ENCODE measurements at places on chromosomes 6 and 20. TPM values are rescaled to one million over a fixed set of nuclear protein-coding genes. Genes with fewer than 3 reads are reported as not detected.
A peak's percentile ranks its signal among the peaks of the same experiment; 100 is the strongest.

DNA sequence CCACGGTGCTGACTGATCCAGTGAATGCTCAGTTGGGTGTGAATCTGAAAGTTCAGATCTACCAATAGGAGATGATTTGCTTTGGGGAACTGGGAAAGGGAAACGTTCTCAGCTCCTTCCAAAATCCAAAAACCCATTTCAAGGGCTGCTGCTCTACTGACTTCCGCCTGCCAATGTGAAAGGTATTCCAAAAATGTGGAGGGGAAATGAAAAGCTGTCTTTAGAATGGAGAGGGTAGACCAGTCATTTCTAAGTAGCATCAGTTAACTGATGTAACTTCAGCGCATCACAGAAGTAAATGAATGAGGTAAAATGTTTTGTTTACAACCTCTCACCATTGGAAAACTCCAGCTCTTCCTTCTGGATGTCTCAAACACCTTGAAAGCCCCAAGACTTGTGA, 19.6 kb upstream of the EYA2 start:
- H3K4me3 ChIP-seq, result no peak overlapping the region
- DNase-seq, result no peak
- H3K36me3 ChIP-seq, result no peaks in the 10 kb centered on the region
- H3K27ac ChIP-seq, result no peak overlapping the region
- no peaks in the 10 kb centered on the region for H3K27me3 ChIP-seq

DNA sequence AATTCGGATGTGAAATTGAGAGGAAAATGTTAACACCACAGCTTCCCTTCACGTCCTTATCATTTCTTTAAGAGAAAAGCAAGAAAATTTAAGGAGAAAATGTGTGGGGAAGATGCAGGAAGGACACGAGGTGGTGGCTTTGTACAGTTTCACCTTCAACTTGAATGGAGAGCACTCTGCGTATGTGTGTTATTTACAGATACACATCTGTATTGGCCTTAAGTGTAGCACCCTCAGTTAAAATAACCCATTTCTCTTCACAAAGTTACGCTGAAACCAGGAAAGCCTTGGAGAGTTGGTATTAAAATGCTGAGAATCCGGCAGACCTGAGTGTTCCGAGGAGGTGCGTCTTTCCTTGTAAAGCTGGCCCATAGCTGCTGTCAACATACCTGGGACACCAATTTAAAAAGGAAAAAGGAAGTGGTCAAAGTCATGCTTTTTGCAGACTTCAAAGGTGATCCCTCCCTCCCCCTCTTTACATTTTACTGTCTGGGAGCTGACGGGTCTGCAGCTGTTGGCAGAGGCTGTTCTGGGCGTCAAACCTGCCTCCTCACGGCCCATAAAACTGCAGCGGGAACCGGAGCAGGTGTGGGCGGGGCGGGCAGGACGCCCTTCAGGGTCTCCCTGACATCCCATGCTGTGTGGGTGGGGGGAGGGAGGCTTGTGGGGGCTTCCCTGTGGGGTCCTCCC, 61.3 kb upstream of the TBXT start:
- no peak for DNase-seq
- H3K27me3 ChIP-seq, result no peaks in the 10 kb centered on the region
- H3K27ac ChIP-seq, result no peak overlapping the region

GRCh38 chr6:119170447-119171087, 92.1 kb upstream of the FAM184A start:
- H3K36me3 ChIP-seq, result no peaks in the 10 kb centered on the region
- DNase-seq, result no peak
- no peak overlapping the region for H3K27ac ChIP-seq
- H3K4me1 ChIP-seq, result no peaks in the 10 kb centered on the region
- H3K27me3 ChIP-seq, result no peaks in the 10 kb centered on the region

GRCh38 chr6:36556281-36556680, 9.0 kb upstream of the STK38 start:
- DNase-seq, result no peak
- H3K4me1 ChIP-seq, result no peaks in the 10 kb centered on the region
- no peak overlapping the region for H3K4me3 ChIP-seq
- H3K27me3 ChIP-seq, result no peaks in the 10 kb centered on the region
- no peak overlapping the region for H3K27ac ChIP-seq

DNA sequence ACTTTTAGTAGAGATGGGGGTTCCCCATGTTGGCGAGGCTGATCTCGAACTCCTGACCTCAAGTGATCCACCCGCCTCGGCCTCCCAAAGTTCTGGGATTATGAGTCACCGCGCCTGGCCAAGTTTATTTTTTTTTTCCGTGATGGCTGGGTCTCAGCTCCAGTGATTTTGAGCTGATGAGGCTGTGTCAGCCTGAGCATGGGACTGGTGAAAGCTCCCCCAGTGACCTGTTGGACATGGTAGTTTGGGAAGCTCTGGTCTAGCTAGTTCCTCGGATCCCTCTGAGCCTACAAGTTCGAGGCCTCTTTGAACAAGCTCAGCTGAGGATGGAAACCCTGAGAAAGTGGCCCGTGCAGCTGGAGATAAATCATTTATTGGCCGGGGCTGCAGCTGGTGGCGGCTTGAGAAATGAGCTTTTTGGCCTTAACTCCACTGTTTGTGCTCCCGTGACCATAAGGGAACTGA, 126.8 kb downstream of the SNX5 start:
- H3K4me3 ChIP-seq, result no peak overlapping the region
- DNase-seq, result no peak
- no peak overlapping the region for H3K27ac ChIP-seq

DNA sequence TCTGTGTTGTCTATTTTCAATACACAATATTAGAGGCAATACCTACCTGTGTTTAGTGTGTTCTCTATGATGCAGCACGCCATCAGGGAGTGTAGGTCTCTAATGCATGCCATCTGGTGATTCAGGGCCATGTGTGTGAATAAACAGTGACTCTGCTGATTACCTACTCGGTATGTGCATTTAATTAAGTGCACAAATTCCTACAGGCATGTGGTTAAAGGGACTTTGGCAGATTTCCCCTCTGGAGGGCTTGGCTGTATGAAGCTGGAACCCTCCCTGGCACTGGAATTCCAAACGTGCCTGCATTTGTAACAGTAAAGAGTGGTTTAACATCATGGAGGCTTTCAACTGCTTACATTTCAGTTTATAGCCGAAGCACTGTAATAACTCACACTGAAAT, 401.5 kb upstream of the SASH1 start:
- H3K4me1 ChIP-seq, result no peaks in the 10 kb centered on the region
- H3K36me3 ChIP-seq, result no peaks in the 10 kb centered on the region
- no peak overlapping the region for H3K27ac ChIP-seq
- H3K27me3 ChIP-seq, result no peaks in the 10 kb centered on the region
- H3K4me3 ChIP-seq, result no peak overlapping the region
- no peak for DNase-seq

DNA sequence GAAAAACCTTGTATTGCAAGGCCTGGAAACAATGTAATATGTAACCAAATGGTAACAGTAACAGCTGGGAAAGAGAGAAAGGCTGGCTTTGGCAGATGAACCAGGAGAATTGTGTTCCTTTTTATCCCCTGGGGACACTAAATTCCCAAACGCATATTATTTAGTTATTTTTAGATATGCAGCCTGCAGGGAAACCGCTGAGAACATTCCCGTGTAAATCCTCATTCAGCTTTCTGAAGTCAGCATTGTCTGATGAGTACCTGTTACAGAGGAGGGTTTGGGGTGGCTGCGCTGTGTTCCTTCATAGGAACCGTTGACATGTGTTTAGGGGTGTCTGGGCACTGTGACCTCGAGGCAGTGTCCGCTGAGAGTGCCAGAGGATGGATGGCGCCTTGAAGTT, 101.3 kb downstream of the SMOC2 start:
- no peaks in the 10 kb centered on the region for H3K27me3 ChIP-seq
- H3K36me3 ChIP-seq, result no peaks in the 10 kb centered on the region
- H3K27ac ChIP-seq, result no peak overlapping the region
- H3K4me1 ChIP-seq, result no peaks in the 10 kb centered on the region
- H3K4me3 ChIP-seq, result no peak overlapping the region
- no peak for DNase-seq

DNA sequence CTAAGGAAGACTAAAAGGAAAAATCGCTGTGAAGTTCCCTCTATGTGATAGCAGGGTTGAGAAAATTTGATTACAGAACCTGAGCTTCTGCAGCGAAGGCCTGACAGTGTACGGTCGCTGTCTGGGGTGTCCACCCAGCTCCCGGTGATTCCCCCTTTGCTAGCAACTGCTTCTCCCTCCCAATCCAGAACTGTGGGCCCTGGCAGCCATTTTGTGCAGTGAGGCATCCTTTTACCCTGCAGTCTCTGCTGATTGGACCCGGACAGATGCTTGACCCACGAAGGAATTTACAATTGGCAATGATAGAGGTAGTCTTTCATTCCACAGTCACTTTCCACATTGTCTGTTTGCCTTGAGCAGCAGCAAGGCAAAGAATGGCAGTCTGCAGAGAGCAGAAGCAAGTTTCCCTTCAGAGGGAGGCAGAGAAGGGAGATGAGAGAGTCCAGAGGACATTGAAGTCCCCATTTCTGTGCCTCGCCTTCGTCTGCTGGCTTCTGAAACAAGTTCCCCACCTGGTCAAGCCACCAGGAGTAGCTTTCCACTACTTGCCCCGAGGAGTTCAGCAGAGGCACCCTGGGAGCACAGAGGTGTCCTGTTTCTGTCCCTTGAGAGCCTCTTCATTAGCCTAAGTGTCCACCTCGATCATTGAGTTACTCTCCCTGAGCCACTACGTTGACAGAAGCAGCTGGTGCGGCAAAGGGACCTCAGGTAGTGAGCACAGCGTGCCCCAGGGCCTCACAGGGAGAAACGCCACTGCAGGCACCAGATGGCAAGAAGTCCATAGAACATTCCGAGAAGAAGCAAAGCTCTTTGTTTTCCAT, 370.3 kb downstream of the NRN1 start:
- H3K36me3 ChIP-seq, result no peaks in the 10 kb centered on the region
- no peaks in the 10 kb centered on the region for H3K27me3 ChIP-seq
- no peaks in the 10 kb centered on the region for H3K4me1 ChIP-seq
- H3K4me3 ChIP-seq, result no peak overlapping the region

GRCh38 chr6:79076160-79076559, 1.9 kb downstream of the PHIP start:
- DNase-seq, result no peak
- peak overlapping the region; percentile 98 for H3K27ac ChIP-seq
- H3K36me3 ChIP-seq, result peaks cover 12% of the 10 kb centered on the region
- peaks cover 31% of the 10 kb centered on the region for H3K4me1 ChIP-seq

DNA sequence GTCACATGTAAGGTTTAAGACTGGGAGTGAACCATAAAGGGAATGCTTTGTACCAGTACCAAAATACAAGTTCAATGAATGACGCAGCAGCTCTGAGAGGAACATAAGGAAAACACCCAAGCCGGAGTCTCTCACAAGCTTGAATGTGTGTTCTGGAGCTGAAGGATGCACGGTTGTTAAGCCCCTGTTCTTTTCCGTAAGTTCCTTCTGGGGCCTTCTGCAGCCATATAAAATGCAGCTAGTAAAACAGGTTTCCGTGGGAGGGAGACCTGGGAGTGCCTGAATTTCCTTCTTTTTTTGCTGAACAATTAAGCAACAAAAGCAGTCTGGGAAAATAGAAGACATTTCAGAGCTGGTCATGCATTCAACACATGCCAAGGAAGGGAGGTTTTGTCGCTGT, 73.2 kb upstream of the JAG1 start:
- no peak overlapping the region for H3K4me3 ChIP-seq
- no peaks in the 10 kb centered on the region for H3K27me3 ChIP-seq
- H3K4me1 ChIP-seq, result no peaks in the 10 kb centered on the region
- DNase-seq, result no peak
- H3K27ac ChIP-seq, result no peak overlapping the region

GRCh38 chr6:117960877-117961276, 53.8 kb downstream of the SLC35F1 start:
- H3K4me1 ChIP-seq, result no peaks in the 10 kb centered on the region
- no peaks in the 10 kb centered on the region for H3K36me3 ChIP-seq
- no peak overlapping the region for H3K27ac ChIP-seq
- no peaks in the 10 kb centered on the region for H3K27me3 ChIP-seq
- no peak overlapping the region for H3K4me3 ChIP-seq

- no peaks in the 10 kb centered on the region for H3K36me3 ChIP-seq
- H3K4me3 ChIP-seq, result no peak overlapping the region
- H3K27ac ChIP-seq, result no peak overlapping the region
- DNase-seq, result no peak
- H3K4me1 ChIP-seq, result no peaks in the 10 kb centered on the region
Measured at GRCh38 chr6:98547634-98548033, 286.7 kb upstream of the POU3F2 start.

GRCh38 chr6:32922083-32922482, 18.7 kb downstream of the HLA-DMB start:
- no peak overlapping the region for H3K4me3 ChIP-seq
- no peaks in the 10 kb centered on the region for H3K36me3 ChIP-seq
- H3K27ac ChIP-seq, result no peak overlapping the region
- DNase-seq, result no peak
- H3K4me1 ChIP-seq, result no peaks in the 10 kb centered on the region

Gene POM121L2
- total RNA-seq, result not detected

Gene OLIG3
- not detected for total RNA-seq

Gene HLA-DRA
- total RNA-seq, result 679 TPM

Gene TMEM200A
- 0.56 TPM for total RNA-seq

Data from naive thymus-derived CD4-positive, alpha-beta T cell (primary cell).